Stimulated activated CD4-positive, alpha-beta T cell treated with anti-CD3 and anti-CD28 coated beads, Interleukin-1b, Interleukin-23, amount 100 ng/mL, for 24 hours (primary cell): ENCODE measurements at places on chromosomes 13 and 19.

GRCh38 chr13:109818886-109819285 lies 32.5 kb upstream of the IRS2 start:
- DNase-seq, result no peak

DNA sequence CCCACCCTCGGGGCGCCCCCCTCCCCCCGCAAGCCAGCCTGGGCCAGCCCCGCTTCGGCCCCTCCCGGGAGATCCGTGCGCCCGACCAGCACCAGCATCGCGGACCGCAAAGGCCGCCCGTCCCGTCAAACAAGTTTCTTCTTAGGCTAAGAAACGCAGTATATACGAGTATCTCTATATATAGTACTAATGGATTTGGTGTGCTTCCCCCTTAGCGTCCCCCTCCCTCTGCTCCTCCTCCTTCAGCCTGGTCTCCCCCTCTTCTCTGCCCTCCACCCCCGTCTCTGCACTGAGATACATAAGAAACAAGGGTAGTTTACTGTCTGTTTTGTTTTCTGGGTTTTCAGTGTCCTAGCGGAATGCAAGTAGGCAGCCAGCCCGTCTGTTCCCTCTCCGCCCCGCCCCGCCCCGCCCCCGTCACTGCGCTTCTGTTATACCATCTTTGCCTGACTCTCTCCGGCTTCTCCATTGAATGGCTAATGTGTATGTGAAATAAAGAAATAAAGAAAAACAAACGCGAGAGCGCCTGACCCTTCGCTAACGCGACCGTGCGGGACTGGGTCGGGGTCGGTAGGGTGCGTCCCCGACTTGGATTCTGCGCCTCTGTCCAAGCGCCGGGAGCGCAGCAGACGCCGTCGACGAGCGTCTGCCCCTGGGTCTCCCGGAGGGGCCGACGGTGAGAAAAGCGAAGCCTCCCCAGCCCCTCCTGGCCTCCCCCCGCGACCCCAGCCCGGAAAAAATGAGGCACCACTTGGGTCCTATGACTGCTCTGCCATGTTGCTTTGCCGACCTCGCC lies 4.2 kb downstream of the LYL1 start:
- DNase-seq, result no peak

GRCh38 chr19:38918526-38918925 lies 6.5 kb upstream of the CCER2 start:
- no peak for DNase-seq

- no peak for DNase-seq
These were observed 526.6 kb downstream of the KLF12 start for GRCh38 chr13:73607489-73608156.

DNA sequence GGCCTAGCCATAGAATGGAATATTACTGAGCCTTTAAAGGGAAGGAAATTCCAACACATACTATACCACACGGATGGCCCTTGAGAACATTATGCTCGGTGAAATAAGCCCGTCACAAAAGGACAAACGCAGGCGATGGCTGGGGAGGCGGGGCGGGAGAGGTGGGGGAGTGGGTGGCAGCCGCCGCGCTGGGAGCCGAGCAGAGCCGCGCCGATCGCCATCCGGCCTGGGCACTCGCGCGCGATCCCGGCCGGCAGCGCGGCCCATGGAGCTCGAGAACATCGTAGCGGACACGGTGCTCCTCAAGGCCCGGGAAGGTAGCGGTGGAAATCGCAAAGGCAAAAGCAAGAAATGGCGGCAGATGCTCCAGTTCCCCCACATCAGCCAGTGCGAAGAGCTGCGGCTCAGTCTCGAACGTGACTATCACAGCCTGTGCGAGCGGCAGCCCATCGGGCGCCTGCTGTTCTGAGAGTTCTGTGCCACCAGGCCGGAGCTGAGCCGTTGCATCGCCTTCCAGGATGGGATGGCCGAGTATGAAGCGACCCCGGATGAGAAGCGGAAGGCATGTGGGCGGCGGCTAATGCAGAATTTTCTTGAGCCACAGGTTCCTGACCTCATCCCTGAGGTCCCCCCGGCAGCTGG lies 140.1 kb downstream of the ZDHHC20 start:
- no peak for DNase-seq
